Stimulated activated CD8-positive, alpha-beta memory T cell treated with anti-CD3 and anti-CD28 coated beads, Interleukin-7, amount 100 ng/mL, for 1 hour (primary cell): ENCODE measurements at places on chromosomes 7 and 10.

DNA sequence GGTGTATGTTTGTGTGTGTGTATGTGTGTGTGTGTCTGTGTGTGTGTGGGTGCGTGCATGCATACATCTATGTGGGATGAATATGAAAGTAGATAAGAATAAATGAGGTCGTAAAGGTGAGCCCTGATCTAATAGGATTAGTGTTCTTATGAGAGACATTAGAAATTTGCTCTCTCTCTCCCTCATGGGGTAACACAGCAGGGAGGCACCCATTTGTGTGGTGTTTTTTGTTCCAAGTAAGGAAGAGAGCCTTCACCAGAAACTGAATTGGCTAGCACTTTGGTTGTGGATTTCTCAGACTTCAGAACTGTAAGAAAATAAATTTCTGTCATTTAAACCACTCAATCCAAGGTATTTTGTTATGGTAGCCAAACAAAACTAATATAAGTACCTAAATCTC is 353.7 kb upstream of the CHRM2 start:
- DNase-seq = no peak

DNA sequence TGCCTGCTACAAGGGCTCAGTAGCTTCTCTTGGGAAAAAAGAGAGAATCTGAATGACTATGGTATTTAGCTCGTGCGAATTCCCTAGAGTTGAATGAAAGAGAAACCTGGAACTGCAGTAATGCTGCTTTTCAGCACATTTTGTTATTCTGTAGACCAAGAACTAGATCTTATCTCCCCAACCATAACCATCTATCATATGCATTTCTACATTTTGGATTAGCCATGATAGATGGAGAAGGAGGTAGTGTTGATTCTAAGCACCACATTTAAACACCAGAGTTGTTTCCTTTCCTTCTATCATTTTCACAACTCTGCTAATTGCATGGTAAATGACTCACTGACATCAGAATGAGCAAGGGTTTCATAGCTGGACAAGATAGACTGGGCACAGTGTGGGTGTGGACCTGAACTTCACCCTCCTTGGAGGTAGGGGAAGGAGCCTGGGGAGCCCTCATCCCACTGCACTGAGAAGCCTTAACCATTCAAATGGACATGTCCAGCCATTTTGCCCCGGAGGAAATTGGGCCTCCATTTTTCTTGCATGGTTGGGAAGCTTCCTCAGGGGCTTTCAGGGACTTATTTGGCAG is 55.3 kb upstream of the BMPER start:
- no peak for DNase-seq

GRCh38 chr7:151024435-151025056 is at the start of gene ATG9B:
Gene ATG9B, minus strand, starts transcription at chr7:151024494. Its CDS starts 71 bp downstream, at chr7:151024423.
- no peak for DNase-seq

GRCh38 chr7:50685135-50686065 is 97.3 kb downstream of the GRB10 start:
- DNase-seq = no peak

DNA sequence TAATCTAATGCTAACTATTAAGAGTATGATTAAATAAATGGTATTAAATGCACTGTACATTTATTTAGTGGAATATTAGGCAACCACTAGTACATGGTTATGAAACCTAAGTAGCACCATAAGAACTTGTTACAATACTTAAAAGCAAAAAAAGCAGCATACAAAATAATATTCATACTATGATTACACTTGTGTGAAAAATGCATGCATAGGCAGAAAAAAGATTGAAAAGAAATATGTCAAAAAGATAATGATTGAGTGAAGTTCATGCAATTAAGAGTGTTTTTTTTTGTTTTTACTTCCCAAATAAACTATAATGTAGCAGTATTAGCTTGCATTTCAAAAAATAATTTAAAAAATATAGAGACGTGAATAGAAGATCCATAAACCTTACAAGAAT is 20.0 kb upstream of the SRI start:
- no peak for DNase-seq

DNA sequence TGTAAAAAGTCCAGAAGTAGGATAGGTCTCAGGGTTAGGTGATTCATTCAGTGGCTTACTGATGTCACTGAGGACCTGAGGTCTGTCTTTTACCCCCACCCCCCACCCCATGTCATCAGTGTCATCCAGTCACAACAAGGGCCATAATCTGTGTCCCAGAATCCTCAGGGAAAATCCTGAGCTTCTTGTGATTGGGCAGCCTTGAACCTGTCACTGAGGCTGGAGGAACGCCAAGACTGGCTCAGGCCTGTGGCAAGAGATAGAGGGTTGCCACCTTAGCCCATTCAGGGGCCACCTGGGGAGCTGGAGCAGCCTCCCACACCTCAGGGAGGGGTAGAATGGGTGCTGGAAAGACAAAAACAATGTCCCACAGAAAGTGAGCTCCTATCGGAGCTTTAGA is 29.7 kb downstream of the NUB1 start:
- no peak for DNase-seq

DNA sequence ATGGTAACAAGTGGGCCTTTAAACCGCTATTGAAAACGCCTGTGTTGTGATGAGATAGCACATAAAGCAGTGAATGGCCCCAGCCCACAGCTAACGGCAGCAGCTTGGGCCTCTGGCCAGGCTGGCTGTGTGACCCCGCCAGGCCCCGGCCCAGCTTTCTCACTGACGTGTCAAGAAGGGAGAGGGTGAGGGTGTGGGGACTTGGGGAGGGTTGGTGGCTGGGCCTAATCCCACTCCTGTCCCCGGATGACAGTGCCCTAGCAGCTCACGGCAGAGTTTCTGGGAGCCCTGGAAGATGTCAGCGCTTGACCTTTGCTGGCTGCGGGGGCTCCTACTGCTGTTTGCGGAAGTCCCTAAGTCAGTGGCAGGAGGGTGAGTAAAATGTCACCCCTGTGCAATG is 88.9 kb upstream of the SHH start:
- no peak for DNase-seq

DNA sequence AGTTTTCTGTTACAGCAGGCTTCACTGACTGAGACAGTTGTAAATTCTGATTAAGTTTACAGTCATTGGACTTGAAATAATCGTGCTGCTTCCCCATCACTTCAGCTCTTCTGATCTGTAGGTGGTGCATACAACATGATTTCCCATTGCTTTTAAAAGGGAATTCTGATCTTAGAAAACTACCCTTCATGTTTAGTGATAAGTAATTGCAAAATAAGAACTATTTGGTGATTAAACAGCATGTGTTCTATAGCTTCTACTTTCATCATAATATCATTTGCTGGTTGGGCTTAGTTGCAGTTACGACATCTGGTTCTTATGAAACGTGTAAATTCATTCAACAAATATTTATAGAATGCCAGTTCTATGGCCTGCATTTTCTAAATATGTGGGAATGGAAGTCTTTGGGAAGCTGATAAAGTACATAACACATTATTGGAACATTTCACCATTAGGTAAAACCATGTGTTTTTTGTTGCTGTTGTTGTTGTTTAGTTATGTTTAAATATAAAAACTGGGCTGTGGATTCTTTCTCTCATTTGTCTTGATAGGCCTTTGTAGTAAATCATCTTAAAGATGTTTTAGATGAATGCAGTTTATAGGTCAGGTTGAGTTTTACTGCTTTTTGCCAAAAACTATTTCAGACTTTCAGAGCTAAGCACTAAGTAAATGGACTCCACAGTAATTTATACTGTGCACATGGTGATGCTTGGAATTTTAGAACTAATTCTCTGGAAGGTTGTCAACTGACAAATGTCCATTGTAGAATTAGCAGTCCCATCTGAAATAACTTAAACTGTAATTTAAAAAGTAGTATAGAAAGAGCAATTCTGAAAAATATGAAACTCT is 13.1 kb downstream of the GNAI1 start:
- no peak for DNase-seq

GRCh38 chr7:29022291-29022988 is 64.3 kb upstream of the TRIL start:
- DNase-seq = no peak

GRCh38 chr7:4170997-4171786 is 510.9 kb upstream of the FOXK1 start:
- DNase-seq = no peak

DNA sequence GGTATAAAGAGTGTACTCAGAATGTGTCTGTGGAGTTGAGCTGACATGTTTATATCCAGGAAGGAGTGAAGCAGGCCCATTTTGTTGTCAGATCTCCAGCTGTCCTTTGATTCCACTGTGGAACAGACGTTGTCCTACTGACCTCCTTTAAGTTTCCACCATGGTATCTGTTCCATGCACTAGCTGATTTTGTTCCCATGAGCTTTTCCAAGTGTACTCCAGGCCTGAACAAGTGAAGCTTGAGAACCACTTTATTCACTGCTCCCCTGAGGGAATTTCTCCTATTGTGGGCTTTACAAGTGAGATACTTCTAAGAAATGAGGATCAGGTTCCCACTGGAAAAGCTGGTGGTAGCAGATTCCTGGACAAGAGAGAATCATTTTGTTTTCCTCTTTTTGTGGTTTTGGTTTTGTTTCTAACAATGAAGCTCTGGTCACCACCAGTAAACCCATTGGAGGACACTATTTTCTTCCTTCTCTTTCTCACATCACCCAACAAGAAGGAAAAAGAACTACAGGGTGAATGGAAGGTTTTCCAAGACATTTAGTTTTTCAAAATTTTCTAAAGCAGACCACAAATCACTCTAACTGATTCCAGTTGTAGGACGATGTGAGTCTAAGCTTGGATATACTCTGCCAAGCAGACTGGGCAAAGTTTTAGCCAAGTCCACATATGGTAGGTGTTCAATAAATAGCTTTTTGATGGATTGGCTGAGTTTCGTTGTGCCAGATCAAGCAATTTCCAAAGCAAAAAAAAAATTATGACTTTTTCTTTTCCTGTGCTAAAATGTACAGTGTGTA is 144.2 kb downstream of the JCAD start:
- no peak for DNase-seq

DNA sequence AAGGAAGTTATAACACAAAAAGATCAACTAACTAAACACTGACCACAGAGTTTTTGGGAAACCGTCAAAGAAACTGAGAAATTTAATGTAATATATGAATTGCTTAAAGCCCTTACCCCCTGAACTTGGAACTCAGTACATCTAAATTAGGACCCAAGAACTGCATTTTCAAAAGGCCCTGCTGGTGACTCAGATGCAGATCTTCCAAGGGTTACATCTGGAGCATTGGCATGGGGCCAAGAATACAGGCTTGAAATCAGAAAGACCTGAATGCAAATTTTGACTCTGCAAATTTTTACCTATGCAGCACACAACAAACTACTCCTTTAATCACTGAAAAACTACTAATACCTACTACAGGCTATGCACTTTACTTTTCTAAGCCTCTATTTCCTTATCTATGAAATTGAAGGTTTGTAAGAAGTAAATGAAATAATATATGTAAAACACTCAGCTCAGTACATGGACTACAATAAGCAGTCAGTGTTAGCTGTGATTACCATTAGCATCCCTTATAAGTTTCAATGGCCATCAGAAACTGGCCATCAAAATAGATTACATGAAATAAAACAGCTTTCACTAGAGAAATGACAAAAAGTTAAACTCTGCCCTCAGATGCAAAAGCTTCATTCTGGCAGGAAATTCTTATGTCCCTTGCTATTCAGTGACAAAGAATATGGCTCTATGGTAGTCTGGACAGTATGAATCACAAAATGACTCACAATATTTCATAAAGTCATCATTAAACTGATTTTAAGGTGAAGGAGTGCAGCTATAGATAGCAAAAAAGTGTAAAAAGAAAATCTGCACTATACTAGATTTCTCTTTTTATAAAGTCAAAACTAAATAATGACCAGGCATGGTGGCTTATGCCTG is 43.6 kb downstream of the NSUN6 start:
- DNase-seq = no peak

DNA sequence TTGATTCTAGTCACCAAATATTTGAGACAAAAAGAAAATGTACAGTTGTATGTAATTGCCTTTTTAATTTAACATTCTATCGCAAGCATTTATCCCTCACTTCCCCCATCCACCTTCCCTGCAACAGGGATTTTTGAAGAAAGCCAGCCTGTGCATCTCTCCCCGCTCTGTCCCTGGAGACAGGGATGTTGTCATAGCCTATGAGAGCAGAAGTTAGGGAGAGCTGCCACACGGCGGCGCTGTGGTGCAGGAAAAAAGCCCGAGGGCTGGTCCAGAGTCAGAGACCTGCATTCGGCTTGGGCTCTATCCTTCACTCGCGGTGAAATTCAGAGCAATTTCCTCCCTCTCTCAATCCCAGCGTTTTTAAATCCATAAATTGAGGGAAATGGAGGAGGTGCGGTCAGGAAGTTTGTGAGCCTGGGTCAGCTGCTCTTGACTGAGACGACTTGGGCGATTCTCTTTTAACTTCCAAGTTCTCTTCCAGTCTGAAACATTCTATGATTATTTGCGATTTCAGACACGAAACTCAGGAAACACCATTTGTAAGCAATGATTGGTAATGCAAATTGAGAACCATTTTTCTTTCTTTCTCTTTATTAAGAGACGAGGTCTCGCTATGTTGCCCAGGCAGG is 17.5 kb downstream of the HKDC1 start:
- DNase-seq = peak; percentile 77

DNA sequence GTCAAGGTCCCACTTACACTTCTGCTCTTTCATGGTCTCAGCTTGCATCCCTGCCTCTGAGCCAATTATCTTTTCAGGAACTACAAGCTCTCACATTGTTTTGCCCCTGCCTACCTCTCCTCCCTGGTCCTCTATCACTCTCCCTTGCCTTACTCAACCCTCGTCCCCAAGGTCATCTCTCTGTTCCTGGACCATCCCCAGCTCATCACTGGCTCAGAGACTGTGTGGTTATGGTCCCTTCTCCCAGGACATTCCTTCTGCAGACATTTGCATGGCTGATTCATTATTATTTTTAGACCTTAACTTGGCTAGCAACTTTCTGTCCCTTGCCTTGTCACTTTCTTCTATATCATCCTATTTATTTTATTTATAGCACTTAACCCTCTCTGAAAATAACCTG is 17.8 kb upstream of the GPAM start:
- no peak for DNase-seq

DNA sequence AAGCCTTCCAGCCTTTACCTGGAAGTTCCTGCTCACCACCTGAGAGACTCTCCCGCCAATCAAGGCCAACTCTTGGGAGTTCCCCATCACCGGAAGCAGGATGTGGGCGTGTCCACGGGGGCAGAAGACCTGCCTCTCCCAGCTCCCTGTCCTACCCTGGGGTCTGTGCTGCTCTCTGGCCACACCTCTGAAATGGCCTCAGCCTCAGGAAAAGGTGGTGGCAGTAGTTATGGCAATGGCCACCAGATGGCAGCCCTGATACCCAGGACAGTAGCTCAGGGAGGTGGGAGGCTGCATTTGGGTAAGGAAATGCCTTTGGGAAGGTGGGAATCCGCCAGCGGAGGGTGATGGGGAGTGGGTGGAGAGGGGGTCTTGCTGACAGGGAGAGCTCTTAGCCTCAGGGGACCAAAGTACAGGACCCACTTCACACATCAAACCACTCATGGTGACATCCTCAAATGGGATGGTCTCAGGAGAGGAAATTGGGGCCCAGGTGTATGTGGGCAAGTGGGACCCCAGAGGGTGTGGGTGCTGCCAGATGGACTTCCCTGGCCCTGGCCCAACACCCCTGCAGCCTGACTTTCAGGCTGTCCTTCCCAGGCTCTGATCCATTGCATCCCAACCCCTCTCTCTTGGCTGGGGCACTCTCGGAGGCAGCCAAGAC is 33.9 kb downstream of the KAZALD1 start:
- peak; percentile 57 for DNase-seq
